ENCODE measurements at places on chromosomes 2 and 18.

- DNase-seq, result no peak
Observed at GRCh38 chr2:27802547-27802946, 31.0 kb downstream of the MRPL33 start.

DNA sequence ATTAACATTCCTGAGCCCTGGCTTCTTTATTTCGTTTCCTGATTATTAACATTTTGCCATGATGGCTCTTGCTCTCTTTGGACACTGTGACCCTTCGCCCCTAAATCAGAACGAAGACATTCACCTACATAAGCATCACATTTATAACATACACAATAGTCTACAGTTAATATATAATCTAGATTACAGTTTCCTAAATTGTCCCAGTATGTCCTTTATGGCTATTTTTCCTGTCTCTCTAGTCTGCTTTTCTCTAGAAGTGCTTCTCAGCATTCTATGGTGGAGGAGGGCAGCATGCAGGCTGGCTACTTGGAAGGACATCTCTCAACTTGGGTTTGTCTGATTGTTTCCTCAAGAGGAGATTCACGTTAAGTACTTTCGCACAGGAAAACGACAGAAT, 49.9 kb downstream of the FAM210A start:
- DNase-seq, result no peak

GRCh38 chr18:31309115-31309514, 8.8 kb upstream of the DSG1 start:
- DNase-seq, result no peak

DNA sequence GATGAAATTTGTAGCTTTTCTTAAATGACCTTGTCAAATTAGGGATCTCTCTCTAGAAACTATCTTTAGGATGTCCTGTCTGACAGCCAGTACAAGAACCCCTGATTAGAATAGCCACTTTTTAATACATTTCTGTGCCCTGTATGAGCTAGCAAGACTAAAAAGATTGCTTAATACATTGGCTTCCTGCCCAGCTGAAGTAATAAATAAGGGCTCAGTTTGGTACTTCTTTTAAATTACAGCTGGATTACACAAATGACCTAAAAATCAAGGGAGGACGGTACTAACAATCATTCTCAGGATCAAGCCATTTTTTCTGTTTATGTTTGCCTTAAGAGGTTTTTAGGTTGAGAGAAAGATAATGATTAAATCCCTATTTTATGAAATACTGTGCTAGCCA, 11.6 kb upstream of the OLA1 start:
- DNase-seq, result no peak

- no peak for DNase-seq
Observed at GRCh38 chr2:70750320-70750719, 17.7 kb downstream of the ADD2 start.

DNA sequence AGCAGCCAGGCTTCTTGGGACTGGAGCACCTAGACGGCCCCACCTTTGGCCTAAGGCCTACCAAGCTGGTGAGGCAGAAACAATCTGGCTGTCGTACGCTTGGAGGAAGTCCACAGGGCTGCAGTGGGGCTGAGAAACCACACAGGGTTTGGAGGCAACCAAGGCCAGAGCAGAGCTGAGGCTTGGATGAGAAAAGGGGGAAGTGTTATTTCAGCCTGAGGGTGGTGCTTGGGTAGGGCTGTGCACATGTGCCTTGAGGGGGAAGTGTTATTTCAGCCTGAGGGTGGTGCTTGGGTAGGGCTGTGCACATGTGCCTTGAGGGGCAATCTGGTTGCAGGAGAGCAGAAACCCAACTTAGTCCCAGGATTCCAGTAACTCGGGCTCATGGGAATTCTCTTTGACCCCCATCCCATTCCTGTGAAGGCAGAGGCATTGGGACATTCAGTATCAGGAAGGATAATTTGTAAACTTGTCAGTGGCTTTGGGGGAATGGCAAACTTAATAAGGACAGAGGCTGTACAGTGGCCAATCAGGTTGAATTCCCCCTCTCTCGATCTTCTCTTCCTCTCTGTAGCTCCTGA, 971 bp upstream of the FBXO41 start:
- no peak for DNase-seq

- no peak for DNase-seq
Observed at GRCh38 chr2:52035391-52035790, 1003.5 kb upstream of the NRXN1 start.

Measured in coronary artery (tissue), 2 donors.